Activated CD4-positive, alpha-beta T cell treated with anti-CD3 and anti-CD28 coated beads, Interleukin-2, amount 50 U/mL, for 1 hour (primary cell): ENCODE measurements at places on chromosomes 2 and 18.

GRCh38 chr18:63617915-63618234 is 26.2 kb downstream of the SERPINB4 start:
- no peak for DNase-seq

DNA sequence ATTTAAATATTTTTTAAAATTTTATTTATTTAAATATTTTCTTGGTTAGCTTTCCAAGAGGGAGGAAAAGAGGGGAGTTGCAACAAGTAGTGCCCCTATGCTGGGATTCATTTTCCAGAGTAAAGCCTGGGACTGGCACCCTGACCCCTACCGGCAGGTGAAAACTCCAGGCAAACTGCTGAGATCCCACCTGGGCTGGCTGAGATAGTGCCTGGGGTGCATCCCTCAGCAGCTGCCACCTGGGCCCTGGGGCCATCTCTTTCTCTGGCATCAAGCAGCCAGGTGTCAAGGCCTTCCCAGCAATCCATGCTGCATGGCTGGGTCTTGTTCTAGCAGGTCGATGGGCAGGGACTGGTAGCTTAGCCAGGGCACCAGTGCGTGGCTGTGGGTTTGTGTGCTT is 6.6 kb downstream of the SIX2 start:
- DNase-seq: no peak

GRCh38 chr2:203914546-203915182 is 21.9 kb upstream of the ICOS start:
- DNase-seq: no peak

DNA sequence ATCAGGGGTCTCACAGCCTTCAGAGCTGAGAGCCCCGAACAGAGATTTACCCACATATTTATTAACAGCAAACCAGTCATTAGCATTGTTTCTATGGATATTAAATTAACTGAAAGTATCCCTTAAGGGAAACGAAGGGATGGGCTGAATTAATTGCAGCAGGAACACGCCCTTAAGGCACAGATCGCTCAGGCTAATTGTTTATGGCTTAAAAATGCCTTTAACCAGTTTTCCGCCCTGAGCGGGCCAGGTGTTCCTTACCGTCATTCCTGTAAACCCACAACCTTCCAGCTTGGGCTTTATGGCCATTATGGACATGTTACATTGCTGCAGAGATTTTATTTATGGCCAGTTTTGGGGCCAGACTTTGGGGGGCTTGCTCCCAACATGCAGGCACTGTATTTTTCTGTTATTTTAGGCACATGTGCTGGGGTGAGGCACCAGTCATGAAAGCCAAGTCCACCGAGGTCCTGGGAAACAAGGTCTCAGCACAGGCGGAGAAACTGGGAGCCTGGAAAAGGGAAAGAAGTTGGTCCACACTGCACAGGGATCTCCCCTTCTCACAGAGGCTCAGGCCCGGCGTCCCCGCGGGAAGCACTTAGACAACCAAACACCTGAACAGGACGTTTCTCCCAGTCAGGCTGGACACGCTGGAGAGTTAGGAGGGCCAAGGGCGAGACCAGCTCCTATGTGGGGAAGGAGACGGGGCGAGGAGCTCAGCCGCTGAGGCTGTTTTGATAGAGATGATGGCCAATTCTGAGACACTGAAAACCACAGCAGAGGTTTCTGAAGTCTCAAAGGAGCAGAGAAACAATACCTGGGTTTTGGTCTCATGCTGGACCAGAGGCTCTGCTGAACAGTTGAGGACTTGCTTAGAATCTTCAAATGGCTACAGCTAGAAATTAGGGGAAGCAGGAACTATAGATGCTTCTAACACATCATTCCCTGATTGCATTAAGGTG is 86.7 kb downstream of the TMEM18 start:
- no peak for DNase-seq

DNA sequence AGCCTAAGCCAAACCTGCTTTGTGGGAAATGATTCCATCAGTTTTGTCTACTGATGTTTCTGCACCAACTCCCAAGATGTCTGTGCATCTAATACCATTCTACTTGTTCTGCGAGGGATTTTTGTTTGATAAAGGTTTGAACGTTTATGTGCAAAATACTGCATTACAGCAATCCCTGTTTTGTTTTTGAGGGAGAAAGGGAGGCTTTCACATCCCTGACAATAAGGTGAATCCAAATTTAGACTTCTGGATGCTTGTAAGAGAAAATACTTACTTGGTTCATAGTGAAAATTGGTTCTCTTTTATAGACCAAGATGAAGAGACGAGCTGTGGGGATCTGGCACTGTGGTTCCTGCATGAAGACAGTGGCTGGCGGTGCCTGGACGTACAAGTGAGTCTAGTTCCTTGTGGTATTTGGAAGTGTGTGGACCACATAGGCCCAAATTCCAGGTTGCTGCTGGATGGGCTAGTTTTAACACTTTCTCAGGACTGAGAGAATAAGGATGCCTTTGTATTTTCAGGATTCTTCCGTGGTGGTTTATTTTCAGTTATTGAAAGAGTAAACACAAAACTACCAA is 1.1 kb downstream of the RPL37A start:
- DNase-seq: no peak

DNA sequence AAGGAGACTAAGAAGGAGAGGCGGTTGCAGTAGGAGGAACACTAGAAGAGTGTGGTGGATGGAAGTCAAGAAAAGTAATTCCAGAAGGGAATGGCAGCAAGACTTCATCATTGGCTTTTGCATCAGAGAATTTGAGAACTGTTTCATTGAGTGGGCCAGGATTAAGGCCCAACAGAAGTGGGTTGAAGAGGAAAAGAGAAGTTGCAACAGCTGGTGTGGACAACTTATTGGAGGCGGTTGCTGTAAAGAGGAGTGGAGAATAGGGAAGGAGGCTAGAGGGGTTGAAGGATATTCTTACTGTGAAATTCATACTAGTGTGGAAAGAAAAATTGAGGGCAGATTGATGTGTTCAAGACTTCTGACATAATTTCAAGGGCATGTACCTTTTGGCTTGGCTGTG is 168.7 kb upstream of the FN1 start:
- DNase-seq: no peak

- no peak for DNase-seq
Observed at GRCh38 chr2:212037062-212037461, 501.5 kb downstream of the ERBB4 start.

- no peak for DNase-seq
Observed at GRCh38 chr2:17878281-17879136, at the start of gene KCNS3. TSS of gene KCNS3 (plus strand) at chr2:17878667. CDS start at chr2:17931009, 52,342 bp downstream.

GRCh38 chr2:127003070-127003800 is 103.7 kb downstream of the BIN1 start:
- DNase-seq: no peak
